Anterior cingulate cortex (tissue), 58 donors: ENCODE measurements at places on chromosomes 11 and 22.

DNA sequence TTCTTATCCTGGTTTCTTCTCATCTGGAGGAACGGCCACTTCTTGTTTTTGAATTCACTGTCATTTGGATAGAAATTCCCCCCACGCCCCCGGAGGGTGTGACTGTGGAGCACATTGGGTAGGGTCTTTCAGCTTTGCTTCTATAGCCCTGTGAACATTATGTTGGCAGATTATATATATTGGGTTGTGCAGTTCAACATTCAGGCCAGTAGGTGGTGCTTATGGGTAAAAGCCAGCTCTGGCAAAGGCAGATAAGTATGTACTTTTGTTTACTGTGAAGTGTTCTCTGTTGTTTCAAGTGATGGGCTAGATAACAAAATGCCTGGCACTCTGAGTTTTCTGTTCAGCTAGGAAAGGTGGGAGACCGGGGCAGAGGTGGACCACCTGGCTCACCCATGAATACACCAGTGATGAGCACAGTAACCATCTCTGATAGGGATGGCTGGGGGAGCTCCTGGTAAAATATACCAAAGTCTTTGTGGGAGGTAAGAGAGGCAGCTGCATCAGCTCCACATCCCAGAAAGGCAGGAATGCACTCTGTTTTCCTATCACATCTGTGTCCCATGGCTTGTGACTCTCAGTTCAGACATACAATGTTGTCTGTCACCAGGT lies 1348.2 kb upstream of the RAG2 start:
- DNase-seq, result no peak

- no peak for DNase-seq
These were observed 454.4 kb downstream of the NTM start for GRCh38 chr11:131824771-131825170.

DNA sequence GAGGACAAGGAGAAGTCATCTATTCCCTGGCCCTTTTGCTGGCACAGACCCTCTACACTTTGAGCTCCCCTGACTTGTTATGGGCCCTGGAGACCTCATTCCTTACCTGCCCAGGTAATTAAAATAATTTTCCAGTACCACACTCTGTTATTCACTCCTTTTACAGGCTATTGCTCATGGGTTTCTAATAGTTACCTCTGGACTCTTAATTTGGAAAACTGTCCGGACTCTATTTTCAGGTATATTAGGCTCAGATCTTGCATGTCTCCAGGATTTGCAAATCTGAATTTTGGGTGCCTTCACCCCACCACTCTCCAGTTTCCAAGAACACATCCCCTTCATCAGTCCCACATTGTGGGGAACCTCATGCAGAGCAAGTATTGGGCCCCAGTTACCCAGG lies 186.8 kb upstream of the SESN3 start:
- no peak for DNase-seq

GRCh38 chr11:66713746-66714480 lies 15.1 kb downstream of the SPTBN2 start:
- no peak for DNase-seq

GRCh38 chr11:8720352-8720751 lies 37.8 kb downstream of the RPL27A start:
- DNase-seq, result no peak

DNA sequence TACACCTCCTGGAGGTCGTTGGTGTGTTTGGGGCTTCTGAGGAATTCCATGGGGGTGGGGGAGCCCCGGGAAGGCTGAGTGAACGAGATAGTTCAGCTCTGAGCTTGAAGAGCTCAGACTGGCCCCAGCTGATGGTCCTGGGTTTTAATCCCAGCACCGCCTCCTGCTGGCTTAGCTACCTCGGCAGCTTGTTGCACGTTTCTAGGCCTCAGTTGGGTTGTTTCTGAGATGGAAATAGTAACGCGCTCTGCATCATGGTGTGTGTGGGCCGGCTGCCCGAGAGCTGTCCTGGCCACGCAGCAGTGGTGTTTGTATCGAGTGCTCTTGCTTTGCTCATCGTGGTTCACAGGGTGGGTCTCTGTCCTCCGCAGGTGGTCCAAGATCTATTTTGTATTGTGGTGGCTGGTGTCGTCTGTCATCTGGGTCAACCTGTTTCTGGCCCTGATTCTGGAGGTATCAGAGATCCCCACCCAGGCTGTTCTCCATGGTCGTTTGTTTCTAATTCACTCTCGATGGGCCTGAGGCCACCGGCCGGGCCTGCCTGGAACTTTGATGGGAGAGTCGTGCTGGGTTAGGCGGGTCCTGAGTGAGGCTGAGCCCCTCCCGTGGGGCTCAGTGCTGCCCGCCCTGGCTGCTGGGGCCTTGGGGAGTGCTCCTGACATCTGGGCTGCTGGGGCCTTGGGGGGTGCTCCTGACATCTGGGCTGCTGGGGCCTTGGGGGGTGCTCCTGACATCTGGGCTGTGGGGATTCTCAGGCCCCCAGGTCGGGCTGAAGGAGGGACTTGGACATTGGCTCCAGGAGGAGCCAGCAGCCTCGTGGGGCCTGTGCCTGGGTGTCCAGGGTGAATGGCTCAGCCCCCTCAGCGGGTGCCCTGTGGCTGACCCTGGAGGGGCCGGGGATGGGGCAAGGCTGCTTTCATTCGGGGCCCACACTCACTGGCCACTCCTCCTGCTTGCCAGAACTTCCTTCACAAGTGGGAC lies 37.7 kb downstream of the TPCN2 start:
- DNase-seq, result no peak

DNA sequence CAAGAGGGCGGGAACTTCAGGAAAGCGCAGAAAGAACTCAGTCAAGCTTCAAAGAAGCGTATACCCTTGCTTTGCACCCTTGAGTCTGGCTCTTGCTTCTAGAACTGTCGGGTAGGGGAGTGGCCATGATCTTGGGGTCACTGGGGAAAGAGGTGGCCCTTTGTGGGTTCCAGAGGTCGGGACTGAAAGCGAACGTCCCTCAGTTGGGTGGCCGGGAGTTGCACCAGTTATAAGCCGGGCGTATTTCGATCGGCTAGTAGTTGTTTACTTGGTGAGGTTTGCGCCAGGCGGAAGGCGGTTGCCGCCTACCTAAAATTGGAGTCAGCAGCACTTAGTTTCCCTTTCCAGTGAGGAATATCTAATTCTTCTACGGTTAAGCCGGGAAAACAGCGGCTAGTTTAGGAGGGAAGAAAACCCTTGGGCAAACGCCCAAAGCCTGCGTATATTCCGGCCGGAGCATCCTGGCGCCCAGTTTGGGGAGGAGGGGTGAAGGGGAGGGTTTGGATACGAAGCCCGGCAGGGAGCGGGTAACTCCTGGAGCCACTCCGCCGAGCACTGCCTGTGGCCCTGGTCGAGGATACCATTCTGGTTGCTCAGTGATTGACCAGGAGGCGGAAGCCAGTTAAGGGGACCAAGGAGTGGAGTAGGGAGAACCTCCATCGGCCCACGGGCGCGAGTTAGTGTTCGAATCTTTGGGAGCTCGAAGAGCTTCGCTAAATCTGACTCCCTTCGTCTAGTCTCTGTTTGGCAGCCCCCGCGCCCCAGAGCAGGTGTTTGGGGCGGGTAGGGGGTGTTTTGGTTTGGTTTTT lies 807 bp upstream of the WT1 start:
- no peak for DNase-seq

- no peak for DNase-seq
These were observed 38.2 kb downstream of the KIAA0930 start for GRCh38 chr22:45202333-45203149.

DNA sequence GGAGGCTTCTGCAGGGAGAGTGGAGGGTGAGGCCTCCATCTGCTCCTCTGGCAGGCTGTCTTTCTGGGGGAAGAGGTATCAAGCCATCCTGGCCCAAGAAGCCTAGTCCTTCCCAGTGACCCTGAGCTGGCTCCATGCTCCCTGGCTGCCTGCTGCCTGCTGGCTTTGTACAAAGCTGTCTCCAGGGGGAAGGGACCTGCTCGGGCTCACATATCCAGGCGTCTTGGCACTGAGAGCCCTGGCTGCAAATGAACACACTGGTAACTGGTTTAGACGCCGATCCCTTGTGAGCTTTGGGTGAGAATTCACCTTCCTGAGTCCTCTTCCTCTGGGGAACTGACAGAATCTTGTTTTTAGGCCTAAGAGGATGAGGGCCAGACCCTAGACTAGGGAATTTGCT lies 210.3 kb upstream of the ZBED5 start:
- no peak for DNase-seq

GRCh38 chr11:86118253-86118652 lies 49.4 kb upstream of the PICALM start:
- no peak for DNase-seq

- no peak for DNase-seq
These were observed 155.4 kb upstream of the PDGFD start for GRCh38 chr11:104319396-104319795.

DNA sequence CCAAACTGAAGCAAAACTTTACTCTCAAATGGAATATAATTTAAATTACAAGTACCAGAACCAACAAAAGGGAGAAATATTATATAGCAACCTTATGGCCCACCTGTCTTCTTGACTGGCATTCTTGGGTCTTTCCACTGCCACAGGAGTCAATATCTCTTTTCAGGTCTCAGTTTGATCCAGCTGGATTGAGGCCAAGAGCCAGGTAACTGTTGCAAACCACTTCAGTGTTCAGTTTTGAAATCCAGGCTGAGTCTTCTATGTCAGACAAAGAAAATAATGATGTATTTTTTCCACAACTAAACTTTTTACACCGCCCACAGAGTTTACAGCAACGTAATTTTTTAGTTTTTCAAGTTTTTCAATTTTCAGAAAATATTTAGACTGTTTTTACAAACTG lies 648 bp downstream of the DLG2 start:
- no peak for DNase-seq

GRCh38 chr11:102313238-102313940 lies 3.9 kb upstream of the BIRC3 start:
- DNase-seq, result no peak

DNA sequence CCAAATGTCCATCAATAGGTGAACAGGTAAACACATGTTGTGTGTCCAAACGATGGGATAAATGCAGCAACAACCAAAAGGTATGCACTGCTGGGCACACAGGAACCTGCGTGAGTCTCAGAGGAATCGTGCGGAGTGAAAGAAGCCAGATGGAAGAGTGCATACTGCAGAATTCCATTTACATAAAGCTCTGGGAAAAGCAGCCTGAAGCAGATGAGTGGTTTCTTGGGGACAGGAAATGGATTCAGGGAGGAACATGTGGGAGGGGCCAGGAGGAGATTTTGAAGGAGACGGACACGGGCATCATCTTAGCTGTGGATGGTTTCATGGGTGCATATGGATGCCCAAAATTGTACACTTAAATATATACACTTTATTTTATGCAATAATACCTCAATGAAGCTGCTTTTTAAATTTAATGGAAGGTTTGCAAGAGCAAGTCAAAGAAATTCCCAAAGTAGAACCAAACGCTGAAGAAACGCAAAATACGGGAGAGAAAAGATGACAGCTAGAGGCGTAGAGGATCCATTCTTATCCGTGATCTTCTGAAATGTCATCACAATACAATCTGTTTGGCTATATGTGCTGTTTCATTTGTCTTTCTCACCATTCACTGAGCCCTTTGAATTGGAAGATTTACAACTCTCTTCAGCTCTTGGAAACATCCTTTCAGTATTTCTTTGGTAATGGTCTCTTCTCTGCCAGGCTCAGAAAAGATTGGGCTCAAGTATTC lies 24.5 kb downstream of the ST14 start:
- no peak for DNase-seq

- DNase-seq, result no peak
These were observed 541.2 kb downstream of the BUD13 start for GRCh38 chr11:116231543-116231942.

DNA sequence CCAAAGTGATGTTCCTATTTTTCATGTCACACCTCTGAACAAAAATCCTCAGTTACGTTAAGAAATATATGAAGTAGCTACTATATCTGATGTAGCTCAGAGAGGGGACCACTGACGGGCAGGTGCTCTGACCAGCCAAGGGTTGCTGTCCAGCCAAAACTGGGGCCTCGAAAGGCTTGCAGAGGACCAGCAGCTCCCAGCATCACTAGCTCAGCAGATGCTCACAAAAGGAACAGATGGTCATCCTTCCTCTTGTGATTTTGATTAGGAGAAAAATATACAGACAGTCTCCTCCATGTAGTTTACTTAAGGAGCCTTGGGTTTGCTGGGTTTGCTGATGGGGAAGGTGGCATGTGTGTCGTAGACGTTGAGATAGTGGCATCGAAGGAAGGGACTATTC lies 374.6 kb upstream of the B3GAT1 start:
- DNase-seq, result no peak

DNA sequence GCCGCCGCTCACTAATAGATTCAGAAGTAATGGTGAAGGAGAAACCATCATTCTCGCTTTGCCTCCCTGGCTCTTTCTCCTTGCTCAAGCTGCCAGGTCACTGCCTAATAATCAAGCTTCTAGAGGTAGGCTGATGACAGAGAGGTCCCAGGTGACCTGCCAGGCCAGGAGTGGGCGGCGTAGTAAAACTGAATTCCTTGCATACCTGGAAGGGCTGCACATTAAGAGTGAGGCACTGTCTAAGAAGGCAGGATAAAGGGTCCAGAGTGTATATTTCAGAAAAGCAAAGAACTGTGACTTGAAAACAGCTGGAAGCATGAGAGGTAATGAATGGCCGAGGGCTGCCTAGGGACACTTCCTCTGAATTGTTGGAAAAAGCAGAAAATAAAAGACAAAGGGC lies 4.1 kb downstream of the SYT13 start:
- DNase-seq, result no peak

DNA sequence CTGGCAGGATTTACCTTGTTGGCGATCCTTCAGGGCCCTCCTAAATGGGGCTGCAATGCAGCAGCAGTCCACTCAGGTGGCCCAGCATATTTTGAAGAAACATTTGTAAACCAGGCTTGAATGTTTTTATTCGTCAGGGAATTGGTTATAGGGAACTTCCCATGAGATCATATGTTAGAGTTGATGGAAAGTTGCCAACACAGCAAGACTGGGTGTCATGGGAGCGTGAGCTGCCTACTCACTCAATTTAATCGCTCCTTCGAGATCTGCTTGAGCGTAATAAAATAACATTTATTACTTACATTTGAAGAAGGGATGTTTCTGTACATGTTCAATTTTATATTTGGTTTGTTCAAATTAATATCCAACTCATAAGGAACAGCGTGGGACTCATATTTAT lies 19.4 kb downstream of the OR2AT4 start:
- no peak for DNase-seq

GRCh38 chr11:92838759-92839310 lies 130.6 kb upstream of the MTNR1B start:
- DNase-seq, result no peak

DNA sequence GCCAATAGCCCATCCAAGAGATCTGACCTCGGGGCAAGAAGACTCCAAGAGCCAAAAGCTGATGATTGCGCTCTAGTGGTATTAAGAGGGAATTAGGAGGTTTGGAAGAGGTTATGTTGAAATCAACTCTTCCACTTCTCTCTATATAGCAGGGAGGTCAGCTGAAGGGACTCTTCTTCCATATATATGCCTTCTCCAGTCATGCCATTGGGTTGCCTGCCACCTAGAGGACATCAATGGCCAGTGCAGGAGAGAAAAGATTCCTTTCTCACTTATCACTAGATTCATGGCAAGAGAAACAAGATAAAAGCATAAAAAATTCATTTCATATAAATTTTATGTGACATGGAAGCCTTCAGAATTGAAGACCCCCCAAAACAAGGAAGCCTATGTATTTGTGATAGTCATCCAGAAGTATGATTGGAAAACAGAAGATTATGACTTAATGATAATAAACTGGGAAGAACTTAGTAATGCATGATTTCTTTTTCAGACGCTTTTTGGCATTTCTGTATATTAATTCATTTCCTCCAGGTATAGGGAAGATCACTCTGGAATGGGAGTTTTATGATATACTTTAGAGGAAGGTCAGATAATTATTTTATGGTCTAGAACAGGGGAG lies 435.1 kb upstream of the DDI1 start:
- no peak for DNase-seq

- DNase-seq, result no peak
These were observed 32.5 kb upstream of the ATXN10 start for GRCh38 chr22:45638834-45639746.

- DNase-seq, result no peak
These were observed 107.6 kb downstream of the MED15 start for GRCh38 chr22:20615021-20615420.
